Occipital lobe (tissue), 3 donors: ENCODE measurements at places on chromosomes 2 and 18.

GRCh38 chr2:51151490-51152140 is 119.7 kb upstream of the NRXN1 start:
- no peak for DNase-seq

- no peak for DNase-seq
Measured at GRCh38 chr2:19895535-19895934, 6.2 kb downstream of the TTC32 start.

DNA sequence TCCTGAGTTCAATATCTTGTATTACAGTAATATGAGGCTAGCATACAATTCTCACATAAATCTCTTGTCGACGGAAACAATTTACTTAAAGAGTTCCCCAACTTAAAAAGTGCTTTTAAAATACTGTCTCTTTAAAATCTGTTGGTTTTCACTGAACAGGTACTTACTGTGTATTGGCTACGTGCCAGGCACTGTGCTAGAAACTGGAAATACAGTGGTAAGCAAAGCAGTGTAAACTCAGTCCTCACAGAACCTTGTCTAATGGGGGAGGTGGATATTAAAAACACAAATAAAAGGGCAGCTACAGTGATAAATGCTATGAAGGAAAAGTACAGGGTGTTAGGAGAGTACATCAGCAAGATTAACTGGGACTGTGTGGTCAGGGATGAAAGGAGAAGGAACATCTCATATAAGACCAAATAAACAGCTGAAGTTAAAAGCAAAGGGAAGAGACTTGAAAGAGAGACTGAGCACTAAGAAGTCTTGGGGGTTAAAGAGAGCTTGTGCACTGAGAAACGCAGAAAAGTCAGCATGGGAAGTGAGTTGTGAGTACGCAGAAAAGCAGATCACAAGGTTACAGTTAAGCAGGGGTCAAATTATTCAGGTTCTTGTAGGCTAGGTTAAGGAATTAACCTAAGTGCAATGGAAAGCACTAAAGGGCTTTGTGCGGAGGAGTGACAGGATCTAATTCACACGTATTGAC is 52.5 kb downstream of the USP40 start:
- no peak for DNase-seq

- DNase-seq: no peak
Measured at GRCh38 chr2:237732070-237732469, 66.5 kb upstream of the RBM44 start.

DNA sequence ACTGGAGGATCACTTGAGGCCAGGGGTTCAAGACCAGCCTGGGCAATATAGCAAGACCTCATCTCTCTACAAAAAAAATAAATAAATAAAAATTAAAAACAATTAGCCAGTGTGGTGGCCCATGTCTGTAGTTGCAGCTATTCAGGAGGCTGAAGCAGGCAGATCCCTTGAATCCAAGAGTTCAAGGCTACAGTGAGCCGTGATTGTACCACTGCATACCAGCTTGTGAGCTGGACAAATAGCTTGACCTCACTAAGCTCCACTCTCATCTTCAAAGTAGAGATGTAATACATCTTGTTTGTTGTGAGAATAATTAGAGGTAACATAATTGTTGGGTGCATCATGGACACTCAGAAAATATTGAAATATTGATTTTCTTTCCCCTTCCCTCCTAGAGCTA is 31.1 kb upstream of the MAPRE2 start:
- no peak for DNase-seq

GRCh38 chr18:75206452-75207309 is 2.3 kb downstream of the PTGR3 start:
- DNase-seq: no peak

DNA sequence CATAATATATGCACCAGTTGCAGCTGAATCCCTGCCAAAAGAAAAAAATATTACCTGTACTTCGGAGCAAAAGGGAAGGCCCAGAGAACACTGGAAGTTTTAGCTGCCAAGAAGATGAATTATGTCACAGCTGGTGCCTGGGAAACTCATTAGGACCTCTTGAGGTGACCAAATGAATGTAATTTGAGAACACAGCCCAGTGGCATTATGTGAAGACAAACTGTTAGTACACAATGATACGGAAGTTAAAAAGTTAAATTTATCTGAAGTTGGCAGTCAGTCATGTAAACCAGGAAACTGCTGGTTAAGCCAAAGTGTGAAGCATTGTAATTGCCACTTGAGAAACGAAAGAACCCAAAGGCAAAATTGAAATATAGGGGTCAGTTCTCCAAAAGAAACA is 80.7 kb downstream of the EML4 start:
- DNase-seq: no peak

DNA sequence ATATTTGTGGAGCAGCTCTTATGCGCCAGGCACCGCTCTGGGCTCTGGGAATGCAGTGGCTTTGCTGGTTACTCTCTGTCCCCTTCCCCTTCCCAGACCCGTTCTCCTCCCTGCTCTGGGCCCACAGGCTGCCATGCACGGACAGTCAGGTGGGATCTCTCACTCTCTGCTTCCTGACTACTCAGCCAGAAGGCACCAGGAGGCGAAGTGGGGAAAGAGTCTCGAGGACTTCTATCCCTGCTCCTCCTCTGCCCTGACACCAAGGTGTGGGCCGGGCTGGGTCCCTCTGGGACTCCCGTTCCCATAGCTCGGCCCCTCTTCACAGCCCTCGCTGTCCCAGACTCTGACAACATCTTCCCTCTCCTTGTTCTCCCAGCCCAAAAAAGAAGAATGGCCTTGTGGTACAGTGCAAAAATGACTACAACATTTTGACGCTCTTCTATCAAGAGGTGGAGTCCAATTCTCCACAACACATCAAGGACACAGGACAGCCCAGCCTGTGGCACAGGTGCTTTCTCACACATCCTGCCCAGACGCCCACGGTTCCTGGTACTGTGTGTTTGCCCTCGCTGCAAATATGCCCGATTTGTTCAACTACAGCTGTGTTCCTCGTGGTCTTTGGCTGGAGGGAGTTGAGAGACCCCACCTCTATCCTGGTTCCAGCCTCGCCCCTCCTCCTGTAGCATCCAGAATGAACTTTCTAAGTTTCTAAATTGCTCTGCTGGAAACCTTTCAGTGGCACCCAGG is 14.0 kb upstream of the DUSP2 start:
- DNase-seq: no peak

DNA sequence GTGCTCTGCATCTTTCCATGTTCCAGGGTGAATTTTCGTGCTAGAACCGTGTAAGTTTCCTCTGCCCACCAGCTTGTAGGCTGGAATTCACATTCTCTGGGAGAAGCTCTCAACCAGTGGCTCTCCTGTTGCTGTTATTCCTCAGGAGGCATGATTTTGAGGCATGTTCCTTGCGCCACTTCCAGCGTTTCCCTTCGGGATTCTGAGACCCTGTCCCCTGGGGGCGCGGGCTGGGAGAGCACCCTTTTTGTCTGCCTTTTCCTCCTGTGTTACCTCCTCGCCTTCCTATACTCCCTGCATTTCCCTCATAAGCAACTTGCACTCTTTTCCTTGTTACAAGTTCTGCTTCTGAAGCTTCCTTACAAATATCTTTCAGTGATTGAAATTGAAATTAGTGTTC is 156.4 kb downstream of the PTPRM start:
- DNase-seq: no peak

DNA sequence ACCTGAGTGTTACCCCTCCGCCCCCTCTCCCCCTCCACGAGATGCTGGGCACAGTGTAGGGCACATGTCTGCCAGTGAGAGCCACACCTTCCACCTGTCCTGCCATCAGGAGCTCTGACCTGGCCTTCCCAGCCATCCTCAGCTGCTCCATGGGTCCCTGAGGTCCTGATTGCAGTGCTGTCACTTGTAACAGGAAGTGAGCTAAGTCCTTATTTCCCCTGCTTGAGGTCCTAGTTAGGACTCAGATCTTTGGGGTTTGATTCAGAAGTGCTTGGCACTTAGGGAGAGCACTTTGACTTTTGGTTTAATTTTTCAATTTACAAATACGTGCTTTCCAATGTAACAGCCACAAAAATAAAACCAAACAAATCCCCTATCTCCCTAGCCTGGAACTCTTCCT is 125.5 kb downstream of the WDSUB1 start:
- DNase-seq: no peak

DNA sequence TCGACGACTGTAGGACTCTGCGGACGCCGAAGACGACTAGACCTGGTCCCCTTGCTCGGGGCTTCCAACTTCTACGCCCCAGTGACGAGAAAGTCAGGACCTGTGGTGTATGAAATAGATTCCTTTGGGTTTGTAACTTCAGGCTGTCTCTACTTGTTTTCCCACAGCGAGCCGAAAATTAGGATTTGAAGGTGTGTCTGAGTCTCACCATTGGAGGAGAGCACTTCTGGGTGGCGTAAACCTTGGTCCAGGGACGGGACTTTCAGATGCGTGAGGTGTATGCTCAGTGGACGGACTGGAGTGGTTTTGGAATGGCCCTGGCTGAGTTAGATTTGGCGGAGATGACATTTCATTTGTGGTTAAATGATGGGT is 1.3 kb downstream of the BIRC6 start:
- DNase-seq: no peak

GRCh38 chr2:218387369-218388194 is 5.5 kb downstream of the SLC11A1 start:
- DNase-seq: no peak

- DNase-seq: no peak
Measured at GRCh38 chr2:149587950-149588487, 444 bp upstream of the MMADHC start.

GRCh38 chr18:26432651-26433424 is 115.5 kb downstream of the KCTD1 start:
- no peak for DNase-seq

DNA sequence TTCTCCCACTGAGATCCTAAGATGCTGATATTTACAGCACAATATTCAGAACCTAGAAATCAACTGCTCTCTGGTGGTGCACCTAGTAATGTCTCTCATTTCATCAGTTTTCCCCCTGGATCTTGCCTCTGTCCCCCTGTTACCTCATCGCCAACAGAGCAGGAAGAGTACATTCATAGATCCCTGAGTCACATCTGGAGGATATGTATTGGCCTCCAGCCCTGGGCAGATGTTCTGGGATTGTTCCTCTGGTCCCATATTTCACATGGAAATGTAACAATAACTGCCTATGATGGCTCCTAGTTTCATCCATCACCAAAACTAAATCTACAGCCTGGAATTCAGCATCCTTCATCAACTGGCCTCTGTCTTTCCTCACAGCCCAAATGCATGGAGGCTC is 278.8 kb upstream of the SLC14A2 start:
- no peak for DNase-seq

- DNase-seq: no peak
Measured at GRCh38 chr2:3627500-3628100, 30.4 kb upstream of the ALLC start.

GRCh38 chr2:172230332-172230888 is 127.7 kb upstream of the DLX2 start:
- DNase-seq: no peak

DNA sequence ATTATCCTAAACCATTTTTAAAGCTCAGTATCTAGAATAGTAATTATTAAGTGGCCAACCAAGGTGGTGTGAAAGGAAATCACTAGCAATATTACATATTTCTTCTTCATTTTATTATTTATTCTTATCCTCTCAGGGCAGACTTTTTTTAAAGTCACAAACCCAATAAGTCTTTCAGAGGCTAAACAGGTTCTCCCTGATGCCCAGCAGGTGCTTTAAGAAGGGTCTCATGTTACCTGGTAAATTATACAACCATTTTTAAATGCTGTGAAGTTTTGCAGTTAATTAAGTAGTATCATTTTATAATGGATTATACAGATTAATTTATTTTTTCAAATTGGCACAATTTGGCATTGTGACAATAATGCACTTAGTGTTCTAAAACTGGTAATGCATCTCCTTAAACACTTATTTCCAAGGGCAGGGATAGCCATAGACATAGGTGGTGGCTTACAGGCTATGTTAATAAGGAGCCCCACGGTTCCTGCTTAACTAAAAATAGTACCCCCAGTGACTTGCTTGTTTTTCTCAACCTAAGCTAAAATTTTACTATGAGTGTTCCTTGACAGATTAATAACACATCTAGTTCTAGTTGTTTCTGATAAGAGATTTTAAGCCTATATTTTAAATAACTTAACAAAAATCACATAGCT is 67.0 kb downstream of the PMS1 start:
- DNase-seq: no peak

GRCh38 chr2:48213646-48214045 is 307.3 kb upstream of the FBXO11 start:
- DNase-seq: no peak

- no peak for DNase-seq
Measured at GRCh38 chr2:180268006-180268405, 260.9 kb upstream of the CWC22 start.

DNA sequence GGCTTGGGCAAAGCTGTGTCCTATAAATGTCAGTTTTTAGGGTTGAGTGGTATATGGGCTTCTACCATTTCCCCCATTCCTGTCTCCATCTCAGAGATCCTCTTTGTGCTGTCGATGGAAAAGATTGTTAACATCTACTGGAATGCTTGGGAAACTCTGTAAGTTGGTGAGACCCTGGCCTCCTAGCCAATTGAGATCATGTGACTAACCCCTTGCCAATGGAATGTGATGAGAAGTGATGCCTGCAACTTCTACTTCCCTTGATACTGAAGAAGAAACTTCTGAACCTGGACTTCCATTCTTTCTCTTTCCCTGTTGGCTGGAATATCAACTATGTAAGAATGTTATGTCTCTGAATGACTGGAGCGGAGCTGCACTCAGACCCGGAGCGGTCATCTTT is 14.5 kb downstream of the SLC39A10 start:
- no peak for DNase-seq

- no peak for DNase-seq
Measured at GRCh38 chr2:144099780-144100377, 420.0 kb downstream of the ZEB2 start.

- DNase-seq: no peak
Measured at GRCh38 chr2:230991598-230991997, 4.3 kb upstream of the SPATA3 start.

- peak; percentile 19 for DNase-seq
Measured at GRCh38 chr2:240149943-240150784, 9.7 kb upstream of the OTOS start.

GRCh38 chr2:3870222-3870621 is 166.8 kb downstream of the DCDC2C start:
- DNase-seq: no peak

DNA sequence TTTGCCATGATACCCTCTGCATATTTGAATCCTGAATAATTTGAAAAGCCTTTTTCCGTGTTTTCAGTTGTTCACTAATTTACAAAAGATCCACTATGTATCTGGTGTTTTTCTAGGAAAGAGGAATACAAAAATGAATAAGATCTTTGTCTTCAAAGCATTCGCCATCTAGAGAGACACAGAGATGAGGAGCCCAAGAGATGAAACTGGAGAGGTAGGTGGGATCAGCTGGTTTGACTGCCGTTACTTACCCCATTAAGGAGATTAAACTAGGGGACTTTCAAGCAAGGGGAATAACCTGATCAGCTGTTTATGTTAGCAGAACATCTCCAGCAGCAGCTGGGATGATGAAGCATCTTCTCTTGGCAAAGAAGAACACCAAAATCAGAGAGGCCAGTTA is 150.2 kb upstream of the SATB2 start:
- DNase-seq: no peak

DNA sequence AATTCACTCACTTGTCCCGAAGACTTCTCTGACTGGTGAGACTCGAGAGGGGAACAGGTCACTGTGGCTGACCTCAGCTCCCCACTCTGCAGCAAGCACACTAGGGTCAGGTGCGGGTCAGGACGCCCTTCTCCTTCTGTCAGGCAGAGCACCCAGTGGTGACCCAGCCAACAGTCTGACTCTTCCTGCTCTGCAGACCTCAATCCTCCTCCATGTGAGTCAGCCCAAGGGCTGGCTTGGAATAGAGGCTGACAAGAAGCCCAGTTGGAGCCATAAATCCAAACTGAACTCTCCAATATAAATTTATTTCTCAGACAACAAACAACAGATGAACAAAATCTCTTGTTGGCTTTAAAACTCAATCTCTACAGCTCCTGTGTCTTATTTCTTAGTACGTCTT is 253.1 kb downstream of the SH3BP4 start:
- no peak for DNase-seq
